ENCODE measurements at places on chromosomes 4 and X.
A peak's percentile ranks its signal among the peaks of the same experiment; 100 is the strongest.

DNA sequence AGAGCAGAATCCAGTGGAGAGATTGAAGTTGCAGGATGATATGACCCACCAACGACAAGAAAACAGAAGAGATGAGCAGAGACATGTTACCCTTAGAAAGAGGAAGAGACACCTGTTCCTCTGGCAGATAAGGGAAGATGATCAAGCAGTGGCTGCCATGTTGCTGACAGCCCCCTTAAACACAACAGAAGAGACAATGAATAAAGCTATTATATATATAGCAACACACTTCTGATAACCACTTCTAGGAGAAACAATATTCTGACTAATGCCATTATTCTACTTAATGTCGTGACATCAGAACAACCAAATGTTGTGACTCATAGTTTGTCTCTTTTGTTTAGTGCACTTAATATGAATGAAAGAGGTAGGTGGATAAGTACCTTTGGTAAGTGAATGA, 44.9 kb downstream of the SH3RF1 start:
- DNase-seq: no peak

GRCh38 chrX:150226223-150226965, 136.7 kb upstream of the MAMLD1 start:
- peak; percentile 55 for DNase-seq

GRCh38 chr4:22413471-22413870, 102.4 kb downstream of the ADGRA3 start:
- DNase-seq: no peak

DNA sequence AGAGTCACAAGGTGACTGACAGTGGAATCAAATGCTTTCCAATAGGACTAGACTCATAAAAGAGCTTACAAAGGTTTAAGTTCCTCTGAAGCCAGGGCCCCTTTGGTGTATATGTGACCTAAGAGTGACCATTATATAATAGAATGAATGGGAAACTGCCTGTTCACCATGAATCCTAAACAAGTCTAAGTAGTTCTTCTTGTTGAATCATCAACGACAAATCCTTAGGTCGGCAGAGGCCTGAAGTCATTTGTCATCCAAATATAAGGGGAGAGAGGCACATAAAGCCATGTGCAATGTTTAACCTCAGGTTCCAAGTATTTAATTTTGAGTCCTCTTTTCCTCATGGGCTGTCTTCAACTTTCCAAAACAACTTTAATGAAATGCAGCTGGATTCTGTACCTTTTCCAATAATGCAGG, 122.4 kb downstream of the RASL11B start:
- DNase-seq: no peak

DNA sequence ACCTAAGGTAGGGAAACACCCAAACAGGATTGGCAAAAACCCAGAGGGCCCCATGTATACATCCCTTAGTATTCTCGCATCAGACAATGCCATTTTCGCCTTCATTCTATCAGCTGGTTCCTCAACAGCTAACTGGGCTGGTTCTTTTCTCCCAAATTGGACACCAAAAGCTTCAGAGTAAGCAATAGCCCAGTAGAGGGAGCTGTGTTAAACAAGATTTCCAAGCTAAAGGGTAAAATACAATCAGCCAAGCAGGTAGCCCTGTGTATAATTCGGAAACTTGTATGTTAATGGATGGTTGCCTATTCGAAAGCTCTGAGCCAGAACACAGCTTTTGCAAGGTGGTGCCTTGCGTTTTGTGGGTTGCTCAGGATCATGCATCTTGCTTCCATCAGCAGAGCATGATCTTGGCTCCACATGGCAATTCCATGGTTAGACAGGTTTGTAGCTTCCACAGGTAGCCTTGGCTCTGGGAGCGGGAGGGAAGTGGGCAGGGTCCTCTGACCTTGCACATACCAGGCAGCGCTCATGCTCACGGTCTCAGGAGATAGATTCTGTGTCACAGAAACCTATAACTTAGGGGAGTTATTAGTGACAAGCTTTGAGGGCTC, 115.2 kb upstream of the LNX1 start:
- DNase-seq: no peak

- DNase-seq: no peak
Measured at GRCh38 chr4:120694973-120695372, 227.6 kb downstream of the PRDM5 start.
